ENCODE measurements at places on chromosomes 6 and 20.
A peak's percentile ranks its signal among the peaks of the same experiment; 100 is the strongest.

- H3K27ac ChIP-seq, result no peak within 1 kb of the TSS
- peak within 1 kb of the TSS; percentile 67 for H3K4me3 ChIP-seq
- peaks cover 78% of the 10 kb centered on the region for H3K27me3 ChIP-seq
- peak; percentile 64 for ATAC-seq
These were observed at the start of gene KCNG1 for GRCh38 chr20:51022803-51023616. KCNG1 (minus strand) TSS chr20:51023107; CDS start chr20:51010338, 12,769 bp downstream.

DNA sequence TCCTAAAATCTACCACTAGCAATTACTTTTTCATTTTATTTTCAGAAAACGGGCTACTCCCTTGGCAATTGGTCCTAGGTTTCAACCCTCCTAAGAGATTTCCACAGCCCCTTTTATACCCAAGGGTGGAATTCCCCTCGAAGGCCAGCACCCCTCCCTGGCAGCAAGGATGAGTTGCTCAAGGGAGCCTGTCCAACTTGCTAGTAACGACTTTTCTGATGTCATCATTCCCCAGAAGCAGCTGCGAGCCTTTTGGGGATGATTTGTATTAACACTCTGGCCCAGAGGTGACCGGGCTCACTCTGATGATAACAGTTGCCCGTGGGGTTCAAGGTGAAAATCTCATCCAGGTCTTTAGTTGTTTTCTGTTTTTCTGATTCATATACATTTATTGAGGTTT is 30.7 kb upstream of the NAA20 start:
- no peaks in the 10 kb centered on the region for H3K36me3 ChIP-seq
- no peak for ATAC-seq
- H3K4me1 ChIP-seq, result no peaks in the 10 kb centered on the region
- no peak overlapping the region for H3K27ac ChIP-seq
- peaks cover 10% of the 10 kb centered on the region for H3K27me3 ChIP-seq

DNA sequence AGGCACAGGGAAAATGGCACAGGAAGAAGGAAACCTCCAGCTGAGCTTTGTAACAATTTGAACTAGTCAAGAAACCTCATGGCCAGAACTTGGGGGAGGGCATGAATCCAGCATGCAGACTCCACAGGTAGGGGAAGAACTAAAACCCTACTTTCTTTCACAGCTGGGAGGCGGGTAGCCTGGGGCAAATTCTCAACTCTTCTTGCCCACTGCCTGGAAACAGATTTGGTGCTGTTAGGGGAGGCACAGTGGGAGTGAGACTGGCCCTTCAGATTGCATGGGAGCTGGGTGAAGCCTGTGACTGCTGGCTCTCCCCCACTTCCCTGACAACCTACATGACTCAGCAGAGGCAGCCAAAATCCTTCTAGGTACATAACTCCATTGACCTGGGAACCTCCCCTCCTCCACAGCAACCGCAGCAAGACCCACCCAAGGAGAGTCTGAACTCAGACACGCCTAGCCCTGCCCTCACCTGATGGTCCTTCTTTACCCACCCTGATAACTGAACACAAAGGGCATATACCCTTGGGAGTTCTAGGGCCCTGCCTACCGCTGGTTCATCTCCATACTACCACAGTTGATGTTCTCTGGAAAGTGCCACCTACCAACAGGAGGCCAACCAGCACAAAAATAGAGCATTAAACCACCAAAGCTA is 37.2 kb upstream of the TRIM27 start:
- no peaks in the 10 kb centered on the region for H3K4me1 ChIP-seq
- H3K27me3 ChIP-seq, result peaks cover 73% of the 10 kb centered on the region
- no peak overlapping the region for H3K27ac ChIP-seq
- H3K4me3 ChIP-seq, result no peak overlapping the region
- ATAC-seq, result no peak

- H3K36me3 ChIP-seq, result no peaks in the 10 kb centered on the region
- H3K27me3 ChIP-seq, result no peaks in the 10 kb centered on the region
- no peak overlapping the region for H3K27ac ChIP-seq
- no peak overlapping the region for H3K4me3 ChIP-seq
- no peaks in the 10 kb centered on the region for H3K4me1 ChIP-seq
These were observed 187.6 kb downstream of the SOX4 start for GRCh38 chr6:21781128-21781527.

- peaks cover 35% of the 10 kb centered on the region for H3K27me3 ChIP-seq
- ATAC-seq, result no peak
- H3K4me1 ChIP-seq, result peaks cover 29% of the 10 kb centered on the region
- H3K27ac ChIP-seq, result no peak overlapping the region
These were observed 785 bp upstream of the ULBP3 start for GRCh38 chr6:150069706-150070105.

- no peak for ATAC-seq
- no peaks in the 10 kb centered on the region for H3K27me3 ChIP-seq
- no peaks in the 10 kb centered on the region for H3K36me3 ChIP-seq
- H3K4me3 ChIP-seq, result no peak overlapping the region
- H3K27ac ChIP-seq, result no peak overlapping the region
These were observed 156.2 kb upstream of the JARID2 start for GRCh38 chr6:15089569-15090144.

GRCh38 chr6:36383606-36384005 is 3.9 kb downstream of the ETV7 start:
- peaks cover 46% of the 10 kb centered on the region for H3K4me1 ChIP-seq
- no peaks in the 10 kb centered on the region for H3K36me3 ChIP-seq
- peak; percentile 21 for ATAC-seq
- H3K27me3 ChIP-seq, result peaks cover 28% of the 10 kb centered on the region
- H3K27ac ChIP-seq, result peak overlapping the region; percentile 52

GRCh38 chr6:16849988-16850680 is 88.9 kb upstream of the ATXN1 start:
- no peaks in the 10 kb centered on the region for H3K36me3 ChIP-seq
- no peak overlapping the region for H3K27ac ChIP-seq
- peaks cover 50% of the 10 kb centered on the region for H3K27me3 ChIP-seq
- ATAC-seq, result no peak

- no peak for ATAC-seq
- no peak overlapping the region for H3K4me3 ChIP-seq
- no peaks in the 10 kb centered on the region for H3K4me1 ChIP-seq
- H3K36me3 ChIP-seq, result no peaks in the 10 kb centered on the region
- H3K27me3 ChIP-seq, result peaks cover 16% of the 10 kb centered on the region
These were observed 19.9 kb downstream of the TREML4 start for GRCh38 chr6:41247882-41248705.

- no peaks in the 10 kb centered on the region for H3K36me3 ChIP-seq
- H3K4me3 ChIP-seq, result no peak overlapping the region
- H3K27me3 ChIP-seq, result peaks cover 20% of the 10 kb centered on the region
- ATAC-seq, result no peak
- H3K27ac ChIP-seq, result no peak overlapping the region
These were observed 27.0 kb upstream of the ADGRF5 start for GRCh38 chr6:46948699-46949098.

DNA sequence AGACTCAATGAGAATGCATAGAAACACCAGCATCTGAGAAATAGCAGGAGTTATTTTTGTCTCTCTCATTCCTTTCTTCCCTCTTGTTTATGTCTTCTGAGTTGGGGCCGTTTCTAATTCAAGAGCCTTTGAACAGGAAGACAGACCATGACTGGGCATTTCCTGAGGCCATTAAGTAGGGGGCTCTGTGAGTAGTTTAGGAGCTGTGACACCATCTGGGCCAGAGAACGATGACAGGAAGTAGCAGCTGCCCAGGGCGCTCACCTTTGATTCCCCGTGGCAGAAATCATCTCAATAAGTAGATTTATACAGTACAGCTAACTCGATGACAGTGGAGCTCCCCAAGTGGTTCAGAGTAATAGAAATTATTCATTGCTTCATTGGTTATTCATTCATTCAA is 298.4 kb upstream of the PLN start:
- peaks cover 17% of the 10 kb centered on the region for H3K27me3 ChIP-seq
- H3K4me3 ChIP-seq, result no peak overlapping the region
- H3K36me3 ChIP-seq, result no peaks in the 10 kb centered on the region
- H3K27ac ChIP-seq, result no peak overlapping the region
- no peaks in the 10 kb centered on the region for H3K4me1 ChIP-seq
